ENCODE measurements at places on chromosomes 11 and 22. TPM values are rescaled to one million over a fixed set of nuclear protein-coding genes. Genes with fewer than 3 reads are reported as not detected.

Gene TRIM22
- 0.58 TPM for total RNA-seq

Gene ENTHD1
- total RNA-seq, result not detected

Gene MEI1
- total RNA-seq, result not detected

Gene MRGPRX4
- not detected for total RNA-seq

Gene OSBPL5
- 6.4 TPM for total RNA-seq

Data from A549 treated with GW870086 at 1 μM for 4 hours (cell line).